ENCODE measurements at places on chromosomes 12 and 14.
A peak's percentile ranks its signal among the peaks of the same experiment; 100 is the strongest.

DNA sequence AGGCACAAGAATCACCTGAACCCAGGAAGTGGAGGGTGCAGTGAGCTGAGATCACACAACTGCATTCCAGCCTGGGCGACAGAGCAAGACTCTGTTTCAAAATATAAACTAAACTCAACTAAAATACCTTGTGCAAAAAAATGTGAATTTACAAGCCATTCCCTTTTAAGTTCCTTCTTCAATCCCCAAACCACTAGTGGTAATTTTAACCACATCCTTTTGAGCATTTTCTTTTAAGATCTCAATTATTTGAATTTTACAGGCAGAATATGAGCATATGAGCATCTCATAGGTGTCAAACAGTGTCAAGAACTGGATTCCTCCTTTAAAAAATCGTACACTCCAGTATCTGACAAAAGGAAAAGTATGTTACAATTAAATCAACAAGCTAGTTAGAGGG, 57.0 kb upstream of the NPFF start:
- DNase-seq: no peak

GRCh38 chr14:94120667-94121340, 8.6 kb downstream of the IFI27L2 start:
- DNase-seq: peak; percentile 39

DNA sequence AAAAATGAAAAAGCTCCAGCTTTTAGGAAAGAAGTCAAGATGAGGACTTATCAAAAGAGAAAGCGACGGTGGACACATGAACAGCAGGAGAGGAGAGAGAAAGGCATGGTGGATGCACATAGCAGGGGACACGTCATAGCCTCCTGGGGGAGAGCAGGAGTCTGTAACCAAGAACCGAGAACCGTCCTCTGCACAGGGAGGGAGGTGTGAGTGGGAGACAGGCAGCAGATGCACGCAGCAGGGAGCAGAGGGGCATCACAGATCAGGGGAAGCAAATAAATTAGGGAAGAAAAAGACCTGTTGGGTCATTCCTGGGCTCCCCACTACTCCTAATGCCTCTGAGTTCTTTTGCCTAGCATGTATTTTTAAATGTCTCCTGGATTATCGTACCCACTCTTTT, 138.1 kb upstream of the RMST start:
- no peak for DNase-seq

GRCh38 chr14:75650253-75651058, 10.2 kb downstream of the ERG28 start:
- no peak for DNase-seq

DNA sequence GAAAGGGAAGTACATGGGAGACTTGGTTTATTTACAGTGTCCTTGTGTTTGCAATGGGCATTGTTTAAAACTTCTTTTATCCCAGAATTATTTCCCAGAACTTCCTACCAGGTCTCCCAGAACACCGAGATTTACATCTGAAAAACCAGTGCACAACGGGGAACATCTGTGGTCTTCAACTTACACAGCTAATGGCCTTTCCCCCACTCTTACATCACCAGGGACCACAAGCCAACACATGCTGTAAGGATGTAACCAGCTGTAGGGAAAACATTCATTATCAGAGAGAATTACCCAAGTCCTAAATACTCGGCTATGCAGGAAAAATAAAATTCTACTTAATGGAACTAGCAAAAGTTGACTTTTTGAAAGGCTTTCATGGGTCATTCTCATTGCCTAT, 267.6 kb downstream of the DUSP6 start:
- DNase-seq: peak; percentile 48

- no peak for DNase-seq
Measured at GRCh38 chr12:42766754-42767153, 177.2 kb upstream of the PRICKLE1 start.

GRCh38 chr14:22536853-22537338, 52.1 kb downstream of the DAD1 start:
- DNase-seq: peak; percentile 98

DNA sequence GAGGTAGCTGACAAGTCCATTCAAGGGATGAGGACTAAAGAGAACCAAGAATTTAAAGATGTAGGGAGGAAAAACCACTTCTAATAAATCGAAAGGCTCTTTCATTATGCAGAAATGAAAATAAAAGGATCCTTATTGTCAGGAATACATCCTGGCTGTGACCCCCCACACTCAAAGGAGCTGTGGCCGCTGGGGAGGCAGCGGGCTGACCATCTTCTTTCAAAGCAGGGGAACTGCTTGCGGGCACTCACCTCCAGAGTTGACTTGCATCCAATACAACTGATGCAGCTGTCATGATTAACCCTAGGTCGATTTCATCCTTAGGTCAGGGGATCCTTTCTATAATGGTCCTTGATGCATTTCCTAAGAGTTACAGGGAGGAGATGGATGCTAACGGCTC, 35.3 kb downstream of the TRAFD1 start:
- no peak for DNase-seq

DNA sequence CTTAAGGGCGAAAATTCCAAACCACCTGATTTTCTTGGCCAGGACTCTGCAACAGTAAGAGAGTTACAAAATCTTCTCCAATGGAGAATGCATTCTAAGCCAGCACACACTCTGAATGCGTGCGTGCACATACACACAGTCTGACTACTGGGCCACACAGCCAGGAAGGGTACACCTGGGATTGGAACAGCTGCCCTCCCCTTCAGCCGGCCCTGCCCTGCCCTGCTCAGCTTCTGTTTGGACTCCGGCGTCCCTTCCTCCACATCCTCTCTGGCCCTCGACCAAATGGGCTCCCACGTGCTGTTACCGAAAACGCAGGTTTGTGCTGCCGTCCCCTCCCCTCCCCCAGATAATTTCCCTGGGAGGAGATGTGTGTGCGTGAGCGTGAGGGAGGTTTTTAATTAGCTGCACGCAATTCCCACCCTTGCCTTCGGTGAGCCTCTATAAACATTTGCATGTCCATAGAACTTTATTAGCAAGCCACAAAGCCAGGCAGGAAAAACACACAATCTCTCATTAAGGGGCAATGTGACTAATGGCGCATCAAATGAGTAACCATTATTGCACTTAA, 43.0 kb downstream of the CCNK start:
- peak; percentile 53 for DNase-seq

DNA sequence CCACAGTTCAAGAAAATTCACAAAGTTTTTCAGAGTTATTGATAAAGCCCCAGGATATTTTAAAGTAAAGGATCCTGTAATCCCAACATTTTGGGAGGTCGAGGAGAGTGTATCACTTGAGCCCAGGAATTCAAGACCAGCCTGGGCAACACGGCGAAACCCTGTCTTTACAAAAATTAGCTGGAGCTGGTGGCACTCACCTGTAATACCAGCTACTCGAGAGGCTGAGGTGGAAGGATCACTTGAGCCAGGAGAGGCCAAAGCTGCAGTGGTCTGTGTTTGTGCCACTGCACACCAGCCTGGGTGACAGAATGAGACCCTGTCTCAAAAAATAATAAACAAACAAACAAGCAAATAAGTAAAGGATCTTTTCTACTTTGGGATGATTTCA, 39.5 kb upstream of the LRRK2 start:
- DNase-seq: no peak

DNA sequence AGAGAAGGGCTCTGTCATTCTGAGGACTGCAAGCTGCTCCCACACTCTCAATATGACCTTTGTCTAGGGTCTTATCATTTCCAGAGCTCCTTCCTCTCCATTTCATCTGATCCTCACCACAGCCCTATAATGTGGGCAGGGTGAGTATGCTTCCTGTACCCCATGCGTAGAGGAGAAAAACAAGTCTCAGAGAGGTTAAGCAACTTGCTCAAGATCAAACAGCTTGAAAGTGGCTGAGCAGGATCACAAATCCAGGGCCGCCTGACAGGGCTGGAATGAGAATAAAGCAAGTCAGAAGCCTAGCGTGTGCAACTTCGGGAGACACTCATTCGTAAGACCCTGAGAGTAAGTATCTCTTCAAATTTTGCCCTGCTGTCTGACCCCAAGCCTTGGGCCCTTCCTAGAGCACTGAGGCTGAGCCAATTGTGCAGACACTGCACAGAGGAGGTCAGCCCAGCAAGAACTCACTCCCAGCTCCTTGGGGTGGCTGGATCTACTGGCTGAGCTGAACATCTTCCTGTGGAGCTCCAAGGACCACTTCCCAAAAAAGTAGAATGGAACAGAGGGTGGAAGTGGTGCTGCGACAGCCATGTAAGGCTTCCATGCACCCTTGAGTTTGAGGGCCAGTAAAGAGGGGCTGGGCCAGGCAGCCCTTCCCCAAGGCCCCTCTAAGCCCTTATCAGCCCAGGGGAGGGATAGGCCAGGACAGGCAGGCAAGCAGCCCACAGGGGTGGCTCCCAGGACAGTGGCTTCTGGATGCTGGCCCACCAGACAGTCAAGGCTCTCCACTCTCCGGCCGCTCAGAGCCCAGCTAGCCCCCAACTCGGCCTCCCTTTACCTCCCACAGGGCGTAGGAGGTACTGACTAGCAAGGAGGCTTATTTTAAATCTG, 10.5 kb downstream of the ZFP36L1 start:
- no peak for DNase-seq

Measured in fibroblast of skin of right biceps (primary cell).